ENCODE measurements at places on chromosomes 5 and 9.

DNA sequence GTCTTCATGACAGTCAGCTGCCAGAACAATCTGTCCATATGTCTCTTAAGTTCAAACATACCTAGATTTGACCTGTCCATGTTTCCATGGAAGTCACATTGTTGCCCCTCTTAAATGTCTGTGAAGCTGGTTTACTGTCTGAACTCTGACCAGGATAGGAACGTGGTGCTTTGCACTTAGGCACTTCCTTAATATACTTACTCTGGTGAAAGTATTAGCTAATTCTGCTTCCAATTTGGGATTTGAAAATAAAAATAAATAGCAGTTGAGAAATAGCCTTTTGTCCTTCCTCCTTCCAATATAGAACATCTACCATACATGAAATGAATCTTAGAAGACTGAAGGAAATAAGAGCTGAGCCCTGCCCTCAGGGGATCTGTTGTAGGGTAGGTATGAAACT lies 524.5 kb upstream of the CLINT1 start:
- DNase-seq = no peak

GRCh38 chr9:20426019-20426418 lies 196.3 kb downstream of the MLLT3 start:
- no peak for DNase-seq

DNA sequence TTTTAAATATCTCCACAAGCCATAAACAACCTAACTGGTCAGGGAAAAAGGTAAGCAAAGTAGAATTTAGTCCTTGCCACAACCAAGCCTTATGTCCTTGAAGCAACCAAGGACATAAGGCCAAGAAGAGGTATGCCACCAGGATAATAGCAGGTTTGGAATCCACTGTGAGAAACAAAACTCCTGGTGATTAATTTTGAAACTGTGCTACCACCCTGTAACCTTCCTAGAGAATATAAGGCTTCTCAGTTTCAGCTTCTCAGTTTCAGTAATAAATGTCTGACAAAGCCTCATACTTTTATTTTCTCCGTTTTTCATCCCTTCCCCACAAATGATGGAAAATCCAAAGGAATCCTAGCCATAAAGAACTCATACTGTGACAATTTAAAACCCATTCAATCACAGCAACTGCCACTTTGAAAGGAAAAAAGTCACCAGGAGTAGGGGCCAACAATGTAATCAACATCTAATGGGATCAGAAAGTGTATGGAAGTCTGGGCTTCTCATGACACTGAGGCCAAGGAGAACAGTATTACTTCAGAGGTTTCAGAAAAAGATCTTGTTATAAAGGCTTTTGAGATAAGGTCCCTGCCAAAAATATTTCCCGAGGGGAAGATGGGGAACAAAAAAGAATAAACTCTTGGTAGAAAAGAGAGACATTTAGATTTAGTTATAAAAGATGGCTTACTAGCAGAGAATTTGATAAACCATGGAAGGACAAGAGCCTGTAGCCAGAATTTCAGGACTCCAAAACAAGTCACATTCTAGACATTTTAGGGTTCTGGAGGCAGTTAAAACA lies 189.2 kb downstream of the TSSK1B start:
- no peak for DNase-seq

- DNase-seq = no peak
These were observed 140.0 kb upstream of the CDKN2B start for GRCh38 chr9:22148876-22149637.

DNA sequence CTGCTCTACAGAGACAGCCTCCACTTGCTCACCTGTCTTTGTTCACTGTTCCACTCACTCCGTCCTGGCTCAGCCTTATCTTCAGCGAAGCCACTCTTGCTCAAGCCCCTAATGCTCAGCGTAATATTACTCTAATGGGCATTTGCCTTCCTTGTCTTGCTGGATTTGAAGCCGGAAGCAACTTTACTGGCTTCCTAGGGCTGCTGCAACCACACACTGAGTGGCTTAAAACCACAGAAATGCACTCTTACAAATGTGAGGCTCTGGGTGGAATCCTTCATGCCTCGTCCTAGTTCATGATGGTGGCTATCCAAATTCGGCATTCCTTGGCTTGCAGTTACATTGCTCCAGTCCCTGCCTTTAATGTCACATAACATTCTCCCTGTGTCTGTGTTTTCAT lies 85.5 kb upstream of the MARCHF11 start:
- DNase-seq = no peak

DNA sequence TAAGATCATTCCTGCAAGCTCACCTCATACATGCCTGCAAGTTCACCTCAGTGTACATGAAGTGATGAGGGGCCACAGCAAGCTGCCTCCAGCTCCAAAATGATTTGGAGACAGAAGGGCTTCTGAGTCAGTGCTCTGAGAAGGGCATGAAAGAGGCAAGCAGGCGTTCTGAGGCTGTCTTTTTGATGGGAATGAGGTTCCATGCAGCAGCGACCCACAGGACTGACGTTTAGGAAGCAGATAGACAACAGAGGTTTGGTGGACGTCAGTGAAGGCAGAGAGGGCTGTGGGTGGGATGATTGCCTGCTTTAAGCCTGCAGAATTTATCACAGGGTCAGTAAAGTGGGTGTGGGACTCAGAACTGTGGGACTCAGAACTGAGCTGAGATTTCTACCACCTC lies 8.9 kb upstream of the SMIM32 start:
- DNase-seq = no peak

DNA sequence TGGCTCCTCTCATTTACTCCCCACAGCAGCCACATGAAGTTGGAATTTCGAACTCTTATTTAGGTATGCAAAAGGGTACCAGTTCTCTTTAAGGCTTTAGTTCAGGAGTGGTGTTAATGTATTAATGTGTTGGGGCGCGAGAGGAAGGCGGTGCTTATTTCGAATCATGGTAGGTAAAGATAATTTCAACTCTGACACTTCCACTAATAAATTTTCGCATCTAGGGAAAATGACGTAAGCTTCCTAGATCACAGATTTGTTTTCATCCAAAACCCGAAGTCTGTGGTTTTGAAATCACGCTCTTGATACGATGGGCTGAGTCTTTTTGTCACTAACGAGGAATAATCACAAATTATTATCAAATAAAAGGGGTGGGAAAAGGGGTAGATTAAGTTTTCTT lies 681 bp downstream of the PPWD1 start:
- no peak for DNase-seq

GRCh38 chr9:27398982-27399653 lies 102.2 kb upstream of the EQTN start:
- no peak for DNase-seq

DNA sequence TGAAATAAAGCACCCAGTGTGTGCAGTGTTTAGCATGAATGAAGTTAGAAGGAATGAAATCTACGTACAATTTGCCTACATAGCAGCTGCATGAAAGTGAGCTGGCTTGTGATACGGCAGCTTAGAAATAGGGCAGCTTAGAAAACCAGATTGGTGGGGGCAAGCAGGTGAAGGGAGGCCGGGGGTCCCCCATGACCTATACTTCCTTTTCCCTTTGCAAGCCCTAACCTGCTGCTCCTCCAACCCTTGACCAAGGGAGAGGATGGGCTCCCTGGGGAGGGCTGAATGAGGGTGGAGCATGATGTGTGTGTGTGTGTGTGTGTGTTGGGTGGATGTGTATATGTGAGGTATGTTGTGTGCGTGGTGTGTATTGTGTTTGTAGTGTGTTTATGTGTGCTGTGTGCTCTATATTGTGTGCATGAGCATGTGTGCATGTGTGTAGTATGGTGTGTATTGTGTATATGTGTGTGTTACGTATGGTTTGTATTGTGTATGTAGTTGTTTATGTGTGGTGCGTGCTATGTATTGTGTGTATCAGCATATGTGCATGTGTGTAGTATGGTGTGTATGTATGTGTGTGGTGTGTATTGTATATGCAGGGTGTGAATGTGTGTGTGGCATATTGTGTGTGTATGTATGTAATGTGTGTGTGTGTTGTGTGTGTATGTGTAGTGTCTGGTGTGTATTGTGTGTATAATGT lies 72.1 kb downstream of the TENT4A start:
- no peak for DNase-seq

DNA sequence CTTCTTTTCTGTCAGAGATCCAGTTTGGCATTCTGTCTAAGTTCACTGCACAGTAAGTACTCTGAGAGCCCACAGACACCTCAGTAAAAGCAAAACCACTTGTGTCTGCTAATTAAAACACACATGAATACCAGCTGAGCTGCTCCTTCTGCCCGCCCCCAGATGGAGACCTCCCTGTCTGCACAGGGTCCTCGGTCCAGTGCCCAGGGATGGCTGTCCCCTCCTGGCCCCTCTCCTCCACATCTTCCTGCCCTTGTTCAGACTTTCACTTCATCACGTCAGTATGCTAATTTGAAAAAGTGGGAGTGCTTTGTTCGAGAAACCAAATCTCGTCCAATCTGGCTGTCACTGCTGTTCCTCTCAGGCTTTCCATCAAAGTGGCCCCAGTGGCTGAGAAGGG lies 43.5 kb downstream of the LIX1 start:
- no peak for DNase-seq

GRCh38 chr9:136784249-136784996 lies 6.7 kb upstream of the TMEM141 start:
- no peak for DNase-seq

DNA sequence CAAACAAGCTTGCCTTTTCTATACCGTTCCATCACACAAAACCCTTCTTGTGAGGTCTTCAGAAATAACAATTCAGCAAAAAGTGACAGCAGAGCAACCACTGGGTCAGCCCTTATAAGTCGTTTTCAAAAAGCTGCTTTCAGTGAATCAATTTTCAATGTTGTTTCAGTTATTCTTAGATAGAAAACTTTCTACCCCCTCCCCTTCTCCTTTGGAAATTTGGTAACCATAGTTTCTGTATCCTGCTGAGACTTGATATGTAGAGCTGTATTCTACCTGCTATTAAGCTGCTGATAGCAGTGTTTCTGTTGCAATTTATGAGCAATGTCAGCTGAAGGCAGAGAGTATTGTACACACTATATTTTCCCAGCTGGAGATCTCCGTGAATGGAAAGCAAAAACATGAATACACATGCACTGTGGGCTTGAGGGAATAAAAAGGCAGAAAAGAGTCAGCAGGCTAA lies 75.7 kb downstream of the ZNF608 start:
- no peak for DNase-seq

GRCh38 chr5:78569441-78569840 lies 79.1 kb downstream of the LHFPL2 start:
- no peak for DNase-seq

DNA sequence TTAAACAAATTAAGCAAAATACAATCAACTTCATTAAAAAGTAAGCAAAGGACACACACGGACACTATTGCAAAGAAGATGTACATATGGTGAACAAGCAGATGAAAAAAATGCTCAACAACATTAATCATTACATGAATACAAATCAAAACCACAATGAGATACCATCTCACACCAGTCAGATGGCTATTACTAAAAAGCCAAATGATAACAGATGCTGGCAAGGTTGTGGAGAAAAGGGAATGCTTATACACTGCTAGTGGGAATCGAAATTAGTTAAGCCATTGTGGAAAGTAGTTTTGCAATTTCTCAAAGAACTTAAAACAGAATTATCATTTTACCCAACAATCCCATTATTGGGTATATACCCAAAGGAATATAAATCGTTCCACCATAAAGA lies 636.2 kb upstream of the ST8SIA4 start:
- DNase-seq = no peak

DNA sequence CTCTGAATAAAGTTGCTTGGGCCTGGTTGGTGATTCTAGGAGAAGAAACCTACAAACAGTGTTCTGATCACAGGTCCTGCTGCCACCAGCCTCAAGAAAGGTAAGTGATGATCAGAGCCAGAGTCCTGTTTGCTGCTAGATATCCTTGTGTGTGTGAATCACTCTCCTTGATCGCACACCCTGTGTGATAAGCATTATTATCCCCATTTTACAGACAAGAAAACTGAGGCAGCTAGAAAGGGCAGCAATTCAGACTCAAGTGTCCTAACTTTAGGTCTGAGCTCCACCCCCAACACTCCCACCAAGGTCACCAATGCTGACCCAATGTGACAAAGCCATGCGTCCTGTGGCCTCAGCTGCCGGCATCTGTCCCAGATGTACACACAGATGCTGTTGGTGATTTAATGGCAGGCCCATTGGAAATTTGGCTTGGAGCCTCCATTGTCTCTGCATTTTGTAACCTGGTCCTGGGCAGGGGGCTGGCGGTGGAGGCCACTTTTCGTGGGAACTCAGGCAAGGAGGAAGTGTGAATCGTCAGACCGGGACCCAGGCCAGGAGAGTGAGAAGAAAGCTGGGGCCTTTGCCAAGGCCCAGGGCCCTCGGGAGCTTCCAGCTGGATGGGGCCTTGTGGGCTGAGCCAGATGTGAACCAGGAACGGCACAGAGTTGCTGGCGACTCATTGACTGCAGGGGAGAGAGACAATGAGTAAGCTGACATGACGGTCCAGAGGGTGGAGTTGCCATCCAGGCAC lies 29.8 kb upstream of the GGTA1 start:
- DNase-seq = no peak

- no peak for DNase-seq
These were observed 16.5 kb upstream of the SMIM32 start for GRCh38 chr5:136209346-136209910.

DNA sequence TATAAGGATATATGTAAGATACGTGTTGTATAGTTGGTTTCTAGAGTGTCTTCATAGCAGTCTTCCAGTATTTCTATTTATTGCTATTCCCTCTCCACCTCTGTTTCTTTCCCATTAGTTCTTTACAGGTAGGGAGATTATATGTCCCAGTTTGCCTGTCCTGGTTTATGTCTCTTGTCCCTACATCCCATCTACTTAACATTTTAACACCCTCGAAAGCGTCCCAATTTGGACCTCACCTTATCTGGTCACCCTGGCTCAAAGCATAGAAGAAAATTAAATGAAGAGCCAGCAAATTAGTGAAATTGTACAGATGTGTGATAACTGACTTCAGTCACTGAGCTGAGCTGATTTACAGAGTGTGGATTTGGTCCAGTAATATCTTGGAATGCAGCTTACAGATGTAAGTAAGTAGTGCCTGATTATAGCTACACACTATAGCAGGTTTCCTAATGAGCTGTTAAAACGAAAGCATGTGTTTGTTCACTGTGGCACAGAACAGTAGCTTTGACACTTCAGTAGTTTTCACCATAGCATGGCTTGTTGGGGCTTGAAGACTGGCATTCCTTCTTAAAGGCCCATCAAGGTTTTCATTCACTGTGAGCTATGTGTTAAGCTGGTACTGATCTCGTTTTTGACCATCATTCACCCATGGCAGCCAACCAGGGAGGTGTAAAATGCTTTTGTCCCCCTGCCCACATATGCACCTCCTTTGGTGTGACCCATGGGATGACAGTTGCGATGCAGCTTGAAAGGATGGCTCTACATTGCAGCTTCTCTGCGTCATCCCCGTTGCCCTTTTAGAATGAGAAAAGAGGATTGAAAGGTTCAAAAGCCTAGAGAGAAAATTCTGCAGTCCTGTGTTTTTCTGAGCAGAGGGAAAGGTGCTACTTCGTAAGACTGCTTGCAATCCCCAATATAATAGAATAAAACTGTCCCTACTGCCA lies 192.1 kb upstream of the DMRT1 start:
- no peak for DNase-seq

GRCh38 chr9:108549184-108549583 lies 306.6 kb downstream of the ACTL7B start:
- no peak for DNase-seq
